Activated T-cell treated with anti-CD3 and anti-CD28 coated beads, Interleukin-2, amount 50 U/mL, for 4 hours (primary cell): ENCODE measurements at places on chromosomes 2 and 18.

DNA sequence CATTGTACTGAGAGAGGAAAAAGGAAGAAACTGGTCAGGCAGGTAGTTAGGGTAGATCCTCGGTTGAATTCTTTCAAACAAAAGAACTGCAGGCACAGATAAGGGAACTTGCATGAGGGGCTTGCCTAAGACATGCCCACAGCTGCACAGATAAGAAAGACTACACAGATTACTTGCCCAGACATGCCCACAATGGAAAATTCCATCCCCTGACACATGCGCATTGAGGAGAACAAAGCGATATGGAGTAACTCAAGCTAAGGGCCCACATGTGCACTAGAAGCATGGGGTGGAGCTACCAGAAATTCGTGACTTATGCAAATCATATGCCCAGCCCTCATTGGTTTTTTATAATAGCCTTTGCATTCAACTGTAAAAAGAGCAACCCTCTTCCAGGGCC, 181.3 kb upstream of the ZNF521 start:
- no peak for DNase-seq

DNA sequence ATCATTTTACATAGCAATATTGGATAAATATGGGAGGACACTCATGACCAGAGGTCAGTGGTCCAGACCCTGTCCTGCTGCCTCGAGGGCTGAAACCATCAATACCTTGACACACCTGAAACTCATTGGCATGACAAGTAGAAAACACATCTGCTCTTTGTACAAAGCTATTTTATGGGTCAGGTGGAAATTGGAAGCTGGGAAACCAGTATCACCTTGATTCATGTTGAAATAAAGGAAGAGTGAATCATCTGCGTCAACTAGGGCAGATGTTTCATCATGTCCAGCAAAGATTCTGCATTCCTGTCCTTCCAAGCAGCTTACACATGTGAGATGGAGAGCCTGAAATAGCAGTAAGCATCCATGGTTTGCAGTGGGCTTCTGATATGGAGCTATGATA, 80.0 kb upstream of the ERBB4 start:
- no peak for DNase-seq

- DNase-seq = no peak
Observed at GRCh38 chr2:240403396-240404104, 31.9 kb upstream of the GPC1 start.

GRCh38 chr18:64165906-64166305, 17.0 kb upstream of the LINC00305 start:
- no peak for DNase-seq

DNA sequence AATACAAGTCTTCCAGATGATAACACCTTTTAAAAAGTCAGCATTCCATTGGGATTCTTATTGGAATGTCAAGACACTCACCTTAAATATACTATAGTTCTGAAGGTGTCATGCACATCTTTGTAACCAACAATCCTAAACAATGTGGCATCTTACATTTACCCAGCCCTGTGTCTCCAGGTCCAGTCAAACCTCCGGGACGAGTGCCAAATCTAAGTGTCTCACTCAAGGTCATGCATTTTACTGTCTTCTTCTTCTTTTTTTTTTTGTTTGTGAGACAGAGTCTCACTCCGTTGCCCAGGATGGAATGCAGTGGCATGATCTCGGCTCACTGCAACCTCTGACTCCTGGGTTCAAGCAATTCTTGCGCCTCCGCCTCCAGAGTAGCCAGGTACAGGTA, 206.9 kb upstream of the FAM98A start:
- no peak for DNase-seq

GRCh38 chr18:59232309-59233016, 12.5 kb downstream of the GRP start:
- DNase-seq = no peak

- DNase-seq = no peak
Observed at GRCh38 chr2:137123226-137123625, 357.9 kb downstream of the THSD7B start.

DNA sequence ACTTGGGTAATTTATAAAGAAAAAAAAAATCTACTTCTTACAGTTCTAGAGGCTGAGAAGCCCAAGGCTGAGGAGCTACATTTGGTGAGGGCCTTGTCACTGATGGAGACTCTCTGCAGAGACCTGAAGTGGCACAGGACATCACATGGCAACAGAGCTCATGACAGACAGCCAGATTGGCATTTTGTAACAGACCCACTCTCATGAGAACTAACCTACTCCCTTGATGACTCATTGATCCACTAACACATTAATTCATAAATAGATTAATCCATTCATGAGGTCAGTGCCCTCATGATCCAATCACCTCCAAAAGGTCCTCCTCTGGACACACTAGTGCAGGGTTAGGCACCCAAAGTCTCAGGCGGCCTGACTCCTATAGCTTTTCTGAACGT, 318.4 kb downstream of the GULP1 start:
- DNase-seq = no peak

DNA sequence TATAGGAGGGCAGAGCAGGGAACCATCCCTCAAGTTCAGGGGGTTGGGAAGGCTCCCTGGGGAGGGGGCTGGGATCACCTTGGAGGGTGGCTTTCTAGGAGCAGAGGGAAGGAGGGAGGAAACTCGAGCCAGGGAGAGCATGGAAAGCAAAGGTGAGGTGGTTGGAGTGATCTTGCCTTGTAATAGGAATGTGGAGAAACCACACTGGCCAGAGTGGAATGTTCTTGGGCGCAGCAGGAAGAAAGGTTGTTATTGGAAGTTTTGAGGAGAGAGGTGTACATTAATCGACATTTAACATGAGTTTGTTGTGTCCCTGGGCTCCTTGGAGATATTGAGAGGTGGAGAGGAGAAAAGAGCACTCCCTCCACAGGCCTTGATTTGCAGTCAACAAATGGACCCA, 272.2 kb downstream of the PRKCE start:
- DNase-seq = no peak

DNA sequence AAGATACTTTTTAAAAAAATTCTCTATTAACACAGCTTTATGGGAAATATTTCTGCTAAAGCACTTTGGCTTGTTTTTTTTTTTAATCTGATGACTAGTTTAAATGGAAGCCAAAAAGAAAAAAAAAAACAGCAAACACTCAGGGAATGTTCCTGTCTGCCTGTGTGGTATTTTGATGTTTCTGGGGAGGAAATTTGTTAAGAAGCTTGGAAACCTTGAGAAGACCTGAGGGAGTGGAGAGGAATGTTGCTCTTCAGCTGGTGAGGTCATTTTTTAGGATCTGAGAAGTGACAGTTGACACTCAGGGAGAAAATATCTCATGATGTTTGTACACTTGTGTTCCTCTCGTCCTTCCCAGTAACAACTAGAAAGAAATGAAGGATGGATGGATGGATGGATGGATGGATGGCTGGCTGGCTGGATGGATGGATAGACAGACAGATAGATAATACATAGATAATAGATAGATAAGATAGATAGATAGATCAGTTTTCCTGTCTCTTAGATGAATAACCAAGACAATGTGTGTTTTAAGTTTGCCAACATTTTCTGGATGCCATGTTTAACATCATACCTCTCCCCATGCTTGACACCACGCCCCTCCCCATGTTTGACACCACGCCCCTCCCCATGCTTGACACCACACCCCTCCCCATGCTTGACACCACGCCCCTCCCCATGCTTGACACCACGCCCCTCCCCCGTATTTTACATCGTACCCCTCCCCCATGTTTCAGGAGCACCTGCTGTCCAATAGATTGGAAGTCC, 84.8 kb downstream of the CTIF start:
- DNase-seq = no peak

DNA sequence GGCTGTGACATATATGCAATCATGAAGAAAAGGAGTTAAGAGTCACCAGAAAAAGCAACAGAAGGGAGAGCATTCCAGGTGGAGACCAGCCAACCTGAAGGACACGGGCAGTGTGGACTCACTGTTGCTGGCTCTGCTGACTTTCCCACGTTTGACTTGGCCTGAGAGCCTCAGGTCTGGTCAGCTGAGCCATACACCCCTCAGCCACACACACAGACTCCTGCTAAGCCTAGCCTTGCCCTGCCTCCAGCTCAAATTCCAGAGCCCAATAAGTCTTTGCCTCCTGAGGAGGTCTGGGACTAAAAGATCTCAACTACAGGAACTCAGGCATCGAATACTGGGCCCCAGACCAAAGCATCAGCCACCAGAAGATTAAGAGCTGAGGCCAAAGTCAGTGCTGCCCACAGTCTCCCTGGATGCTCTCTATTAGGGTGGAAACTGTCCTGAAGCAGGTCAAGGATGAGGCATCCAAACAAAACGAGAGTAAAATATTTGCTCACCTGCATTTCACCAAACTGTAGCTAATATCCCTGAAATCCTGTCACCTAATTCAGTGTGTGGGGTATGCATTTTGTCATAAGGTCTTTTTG, 23.3 kb downstream of the CACNB4 start:
- no peak for DNase-seq

GRCh38 chr2:175576875-175577274, 395.4 kb upstream of the ATP5MC3 start:
- DNase-seq = no peak

DNA sequence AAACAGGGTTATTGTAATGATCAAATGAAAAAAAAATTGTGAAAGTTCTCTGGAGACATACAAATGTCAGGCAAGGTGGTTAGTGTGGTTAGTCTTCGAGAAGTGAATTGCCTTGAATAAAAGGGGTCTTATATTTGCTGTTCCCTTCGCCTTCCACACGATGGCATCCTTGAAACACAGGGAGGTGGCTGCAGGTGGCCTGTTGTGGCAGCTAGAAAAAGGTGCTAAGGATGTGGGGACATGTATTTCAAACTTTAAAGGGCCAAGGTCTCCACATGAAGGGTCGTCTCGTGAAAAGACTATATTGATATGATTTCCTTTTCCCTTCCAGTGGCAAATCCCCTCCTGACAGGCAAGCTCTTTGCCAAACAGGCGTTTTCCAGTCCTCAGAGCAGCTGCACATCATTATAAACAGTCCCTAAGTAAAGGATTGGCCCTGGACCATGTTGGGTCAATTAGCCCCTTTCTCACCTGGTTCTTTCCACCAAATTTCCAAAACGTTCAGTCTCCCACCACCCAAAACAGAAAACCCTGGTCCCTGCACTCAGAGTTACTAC, 68.5 kb downstream of the COPS8 start:
- DNase-seq = peak; percentile 37

GRCh38 chr2:64025741-64026140, 6.5 kb upstream of the VPS54 start:
- DNase-seq = no peak

- DNase-seq = no peak
Observed at GRCh38 chr2:178315488-178315948, 121.2 kb downstream of the OSBPL6 start.

- no peak for DNase-seq
Observed at GRCh38 chr2:28080911-28081310, 190.4 kb downstream of the BABAM2 start.

DNA sequence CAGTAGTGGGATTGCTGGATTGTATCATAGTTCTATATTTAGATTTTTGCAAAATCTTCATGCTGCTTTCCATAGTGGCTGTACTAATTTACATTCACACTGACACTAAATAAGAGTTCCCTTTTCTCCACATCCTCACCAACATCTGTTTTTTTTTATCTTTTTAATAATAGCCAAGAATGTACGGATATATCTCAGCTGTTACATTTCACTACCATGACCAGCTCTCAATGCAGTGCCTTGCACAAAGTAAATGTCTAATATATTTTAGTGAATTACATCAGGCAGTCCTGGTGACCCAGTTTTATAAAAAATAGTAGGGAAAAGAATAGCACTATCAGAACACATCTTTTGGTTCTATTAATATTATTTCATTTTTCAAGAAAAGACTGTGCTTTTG, 161.8 kb downstream of the LNPK start:
- DNase-seq = no peak

DNA sequence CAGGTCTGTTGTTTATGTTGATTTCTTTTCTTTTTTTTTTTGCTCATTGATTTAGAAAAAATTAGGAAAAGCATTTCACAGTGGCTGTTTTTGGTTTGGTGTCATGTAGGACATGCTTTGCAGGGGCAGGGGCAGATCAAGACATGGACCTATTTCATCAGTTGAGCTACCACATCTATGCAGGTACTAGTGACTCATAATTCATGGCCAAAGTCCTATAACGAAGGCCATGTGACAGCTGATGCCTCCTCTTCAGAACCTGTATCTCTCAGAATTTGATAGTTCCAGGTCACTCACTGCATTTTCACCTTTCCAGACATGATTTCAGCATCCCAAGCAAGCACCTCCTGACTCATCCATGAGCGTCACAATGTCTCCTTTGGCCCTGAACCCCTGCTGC, 195.8 kb downstream of the ALK start:
- no peak for DNase-seq

GRCh38 chr2:176115883-176116813, at the start of gene HOXD10:
Gene HOXD10, plus strand, starts transcription at chr2:176116778. Its CDS starts 56 bp downstream, at chr2:176116834.
- no peak for DNase-seq

DNA sequence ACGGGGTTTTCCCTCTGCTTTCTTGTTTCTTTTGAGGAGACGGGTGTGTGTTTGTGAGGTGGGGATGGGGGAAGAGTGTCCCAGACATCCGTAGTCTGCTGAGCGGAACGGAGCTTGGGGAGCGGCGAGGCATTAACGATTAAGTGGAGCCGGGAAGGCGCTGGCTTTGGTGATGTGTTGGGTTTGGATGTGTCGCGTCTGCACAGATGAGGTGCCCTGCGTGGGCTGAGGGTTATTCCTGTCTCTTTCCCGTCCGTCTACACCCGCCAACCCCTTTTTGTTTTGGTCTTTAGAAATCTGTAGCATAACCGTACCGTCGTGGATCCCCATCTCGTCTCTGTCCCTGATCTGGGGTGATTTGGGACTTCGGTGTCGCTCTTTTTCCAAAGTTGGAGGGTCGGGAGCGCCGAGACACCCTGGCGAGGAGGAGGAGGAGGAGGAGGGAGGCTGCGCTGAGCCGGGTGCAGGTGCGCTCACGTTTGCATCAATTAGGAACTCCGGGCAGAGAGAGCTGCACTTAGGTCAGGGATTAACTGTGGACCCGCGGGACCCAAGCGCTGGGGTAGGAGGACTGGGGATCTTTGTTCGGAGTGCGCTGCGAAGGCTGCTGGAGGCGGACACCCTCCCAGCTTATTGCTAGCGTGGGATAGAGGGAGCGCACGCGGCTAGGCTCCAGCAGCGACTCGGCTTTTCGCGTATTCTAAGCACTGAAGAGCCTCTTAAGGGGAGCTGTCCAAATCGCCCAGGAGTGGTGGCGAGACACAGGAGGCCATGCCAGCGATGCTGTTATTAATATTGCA, 720.3 kb downstream of the DPP10 start:
- no peak for DNase-seq

DNA sequence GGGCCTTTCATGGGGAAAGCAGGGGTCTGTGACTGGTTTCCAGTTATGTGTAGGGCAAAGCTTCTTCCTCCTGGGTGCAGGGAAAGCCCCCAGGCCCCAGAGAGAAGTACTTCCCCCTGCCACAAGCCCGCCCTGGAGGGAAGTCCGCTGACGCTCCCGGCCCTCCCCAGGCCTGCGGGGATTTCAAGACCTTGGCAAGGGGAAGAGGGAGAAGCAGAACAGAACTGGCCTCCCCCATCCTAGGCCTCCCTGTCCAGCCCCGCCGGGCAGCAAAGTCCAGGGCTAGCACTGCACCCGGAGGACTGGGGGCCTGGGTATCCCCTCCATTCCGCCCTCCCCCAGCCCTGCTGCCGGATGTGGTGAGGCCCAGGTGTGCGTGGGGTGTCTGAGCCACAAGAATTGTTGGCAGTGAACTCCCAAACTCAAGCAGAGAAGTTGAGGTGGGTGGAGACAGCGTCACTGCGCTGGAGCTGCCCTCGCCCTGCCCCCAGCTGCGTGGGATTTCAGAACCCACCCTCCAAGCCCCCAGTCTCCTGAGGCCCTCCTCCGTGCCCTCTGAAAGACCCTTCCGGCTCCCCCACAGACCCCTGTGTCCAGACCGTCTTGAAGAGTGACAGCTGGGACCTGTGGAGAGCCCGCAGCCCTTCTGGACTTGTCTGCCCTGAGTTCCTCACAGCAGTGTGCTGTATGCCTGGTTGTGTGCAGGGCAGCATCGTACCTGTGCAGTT, 1.1 kb upstream of the DUSP2 start:
- DNase-seq = peak; percentile 86
